A549 treated with AZD2906 at 1 μM for 4 hours (cell line): ENCODE measurements at places on chromosomes 5 and 9. TPM values are rescaled to one million over a fixed set of nuclear protein-coding genes. Genes with fewer than 3 reads are reported as not detected.

ZNF483 gene
- total RNA-seq: 0.31 to 1.1 TPM (median 0.49 TPM) in 5 replicates

PDZD2 gene
- total RNA-seq: 0.39 to 0.57 TPM (median 0.42 TPM) in 5 replicates

ORM2 gene
- not detected in 5 replicates for total RNA-seq

CAAP1 gene
- total RNA-seq: 15.4 to 21.4 TPM (median 16.9 TPM) in 5 replicates

SEMA4D gene
- total RNA-seq: 4.3 to 5.0 TPM (median 4.9 TPM) in 5 replicates

NOL8 gene
- 26.4 to 34.3 TPM (median 27.4 TPM) in 5 replicates for total RNA-seq

PDGFRB gene
- total RNA-seq: 0.11 to 0.80 TPM (median 0.22 TPM) in 5 replicates

INSL4 gene
- 14.4 to 17.2 TPM (median 16.2 TPM) in 5 replicates for total RNA-seq

OSMR gene
- total RNA-seq: 49.1 to 70.1 TPM (median 59.6 TPM) in 5 replicates
